Fibroblast of upper back skin (primary cell): ENCODE measurements at places on chromosomes 6 and 20.

DNA sequence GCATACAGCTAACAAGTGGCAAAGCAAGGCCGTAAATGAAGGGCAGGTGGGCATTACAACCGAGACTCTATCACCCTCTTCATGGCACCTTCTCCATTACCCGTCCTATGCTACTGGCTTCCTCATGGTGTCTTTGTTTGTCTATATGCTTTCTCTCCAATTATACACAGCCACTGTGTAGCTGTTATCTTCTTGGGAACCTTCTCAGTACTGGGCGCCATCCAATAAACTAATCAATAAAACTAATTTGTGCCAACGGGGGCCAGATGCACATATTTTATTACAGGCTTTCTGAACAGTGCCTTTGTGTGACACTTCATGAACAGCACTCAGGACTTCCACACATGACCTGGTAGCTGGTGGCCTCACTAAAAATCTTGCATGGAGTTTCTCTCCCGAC lies 149.8 kb upstream of the PCSK2 start:
- no peak for DNase-seq

DNA sequence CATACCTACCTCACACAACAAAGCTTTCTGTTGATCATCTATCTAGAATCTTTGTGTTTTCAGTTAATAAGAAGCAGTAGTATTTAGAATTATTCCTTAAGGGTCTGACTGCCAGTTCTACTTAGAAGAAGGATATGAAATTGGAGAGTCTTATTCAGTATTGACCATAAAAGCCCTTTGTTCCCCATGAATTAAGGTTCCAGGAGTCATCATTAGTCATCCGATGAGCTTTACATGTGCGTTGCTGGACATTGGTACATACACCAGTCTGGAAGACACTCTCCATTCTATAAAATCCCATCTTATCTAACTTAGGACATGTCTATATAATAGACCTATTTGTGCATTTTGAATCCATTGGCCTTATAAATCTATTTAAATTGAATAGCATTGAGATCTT lies 34.4 kb upstream of the RNF217 start:
- DNase-seq, result no peak

DNA sequence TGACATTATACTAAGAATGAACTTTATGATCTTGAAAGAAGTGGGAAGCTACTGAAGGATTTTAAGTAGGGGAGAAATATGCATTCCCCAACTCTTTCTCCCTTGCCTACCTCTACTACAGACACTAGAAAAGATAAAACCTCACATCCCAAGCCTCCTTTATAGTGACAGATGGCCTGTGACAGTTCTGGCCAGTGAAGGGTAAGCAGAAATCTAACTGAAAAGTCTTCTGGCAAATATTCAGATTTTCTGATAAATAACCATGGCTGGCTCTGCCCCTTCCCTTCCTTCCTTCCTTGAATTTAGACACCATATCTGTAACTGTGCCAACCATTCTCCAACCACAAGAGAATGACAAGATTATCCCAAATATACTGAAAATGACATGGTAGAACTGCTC lies 10.2 kb upstream of the BEND6 start:
- DNase-seq, result no peak

DNA sequence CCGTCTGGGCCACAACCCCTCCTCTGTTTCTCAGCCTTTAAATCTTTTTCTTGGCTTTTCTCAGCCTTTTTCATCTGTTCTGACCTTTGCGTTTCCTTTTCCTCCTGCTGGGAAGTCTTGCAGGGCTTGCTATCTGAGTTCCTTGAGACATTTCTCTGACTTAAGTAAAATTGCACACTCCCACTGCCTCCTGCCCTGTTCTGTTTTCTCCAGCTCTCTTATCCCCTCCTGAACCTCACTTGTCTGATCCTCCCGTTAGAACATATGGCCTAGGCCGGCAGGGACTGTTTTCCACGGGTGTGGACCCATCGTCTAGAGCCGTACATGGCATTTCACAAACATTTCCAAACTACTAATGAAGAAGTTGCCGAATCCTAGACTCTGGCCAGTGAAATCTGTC lies 63.0 kb downstream of the ARID1B start:
- no peak for DNase-seq

- no peak for DNase-seq
These were observed 134.5 kb upstream of the PRSS16 start for GRCh38 chr6:27112974-27113373.

- no peak for DNase-seq
These were observed 14.2 kb downstream of the PRR18 start for GRCh38 chr6:166293731-166294584.

GRCh38 chr6:91826128-91826527 lies 1239.3 kb upstream of the MAP3K7 start:
- DNase-seq, result no peak

- no peak for DNase-seq
These were observed 133.4 kb downstream of the PRND start for GRCh38 chr20:4855097-4855496.

DNA sequence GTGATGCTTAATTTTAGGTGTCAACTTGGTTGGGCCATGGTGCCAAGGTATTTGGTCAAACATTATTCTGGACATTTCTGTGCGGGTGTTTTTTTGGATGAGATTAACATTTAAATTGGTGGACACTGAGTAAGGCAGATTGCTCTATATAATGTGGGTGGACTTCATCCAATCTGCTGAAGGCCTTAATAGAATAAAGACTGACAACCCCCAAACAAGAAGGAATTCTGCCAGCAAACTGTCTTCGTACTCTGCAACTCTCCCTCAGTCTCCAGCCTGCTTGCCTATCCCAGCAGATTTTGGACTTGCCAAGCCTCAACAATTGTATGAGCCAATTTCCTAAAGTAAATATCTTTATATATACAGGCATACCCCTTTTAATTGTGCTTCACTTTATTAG lies 850.1 kb downstream of the TBC1D32 start:
- DNase-seq, result no peak

- no peak for DNase-seq
These were observed 163.2 kb upstream of the OLIG3 start for GRCh38 chr6:137657351-137657911.

GRCh38 chr20:37643400-37643799 lies 50.4 kb upstream of the CTNNBL1 start:
- DNase-seq, result peak; percentile 4

- peak; percentile 60 for DNase-seq
These were observed 6.4 kb downstream of the FAM83D start for GRCh38 chr20:38932457-38933120.

DNA sequence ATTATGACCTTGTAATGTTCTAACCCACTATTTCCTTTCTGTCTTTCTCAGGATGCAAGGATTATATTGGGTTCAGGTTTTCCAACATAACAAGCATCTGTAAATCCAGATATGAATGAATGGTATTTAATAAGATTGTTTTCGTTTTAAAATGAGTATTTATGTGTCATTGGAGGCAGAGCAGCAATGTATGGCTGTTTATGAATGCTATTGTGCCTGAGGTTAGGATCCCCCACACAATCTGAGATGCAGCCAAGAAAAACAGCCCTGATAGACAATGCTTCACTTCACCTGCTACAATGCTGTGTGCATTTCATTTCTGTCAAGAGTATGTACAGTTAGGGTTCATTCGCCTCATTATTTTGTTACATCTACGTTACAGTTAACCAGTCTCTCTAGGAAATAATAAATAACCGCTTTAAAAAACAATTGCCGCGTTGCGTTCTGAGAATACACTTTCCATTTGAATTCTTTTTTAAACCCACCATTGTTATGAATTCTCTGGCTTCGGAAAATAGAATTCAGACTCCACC lies 19.6 kb downstream of the TFAP2A start:
- DNase-seq, result no peak

DNA sequence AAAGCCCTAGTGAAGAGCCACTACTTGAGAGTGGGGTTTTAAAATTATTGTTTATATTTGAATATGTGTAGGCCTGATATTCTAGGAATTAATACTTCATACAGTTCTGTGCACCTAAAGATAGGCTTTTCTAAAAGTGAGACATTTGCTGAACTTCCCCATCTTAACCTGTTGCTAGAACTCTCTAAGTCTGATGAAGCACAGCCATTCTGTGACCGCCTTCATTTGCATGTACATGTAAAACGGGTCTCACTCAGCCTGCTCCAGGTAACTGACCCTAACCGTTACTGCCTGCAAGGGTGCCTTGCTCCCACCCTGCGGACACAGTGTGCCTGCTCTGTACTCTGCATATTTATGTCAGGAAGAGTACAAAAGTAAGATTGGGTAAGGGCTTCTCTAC lies 44.3 kb upstream of the IRF4 start:
- DNase-seq, result no peak

DNA sequence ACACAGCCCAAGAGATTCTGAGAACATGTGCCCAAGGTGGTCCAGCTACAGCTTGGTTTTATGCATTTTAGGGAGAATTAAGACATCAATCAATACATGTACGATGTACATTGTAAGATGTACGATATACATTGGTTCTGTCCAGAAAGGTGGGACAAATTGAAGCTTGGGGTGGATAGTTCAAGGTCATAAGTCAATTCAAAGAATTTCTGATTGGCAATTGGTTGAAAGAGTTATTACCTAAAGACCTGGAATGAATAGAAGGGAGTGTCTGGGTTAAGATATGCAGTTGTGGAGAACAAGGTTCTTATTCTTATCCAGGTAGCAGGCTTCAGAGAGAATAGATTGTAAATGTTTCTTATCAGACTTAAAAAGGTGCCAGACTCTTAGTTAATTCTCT lies 31.8 kb upstream of the LCA5 start:
- DNase-seq, result no peak

DNA sequence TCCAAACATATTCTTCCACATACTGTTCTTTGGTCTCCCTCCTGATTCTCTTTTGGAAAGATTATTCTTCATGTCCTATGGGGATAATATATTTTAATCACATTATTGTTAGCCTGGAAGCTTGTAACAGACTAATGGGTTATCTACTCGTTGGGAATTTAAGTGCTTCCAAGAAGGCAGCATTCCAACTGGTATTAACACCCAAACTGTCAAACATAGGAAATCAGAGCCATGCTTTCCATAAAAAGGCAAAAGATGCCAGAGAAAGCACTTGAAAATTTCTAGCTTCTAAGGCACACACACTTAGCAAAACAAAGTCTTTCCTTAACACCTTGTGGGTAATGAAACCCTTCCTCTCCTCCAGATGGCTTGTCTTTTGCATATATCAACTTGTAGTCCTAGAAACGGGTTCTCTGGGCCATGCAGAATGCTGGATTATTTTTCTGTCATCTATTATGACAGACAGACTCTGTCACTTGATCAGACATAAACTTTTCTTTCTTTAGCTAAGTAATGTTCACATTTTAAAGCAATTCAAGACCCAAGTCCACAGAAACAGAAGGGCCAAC lies 41.5 kb downstream of the B4GALT5 start:
- DNase-seq, result no peak
